ENCODE measurements at places on chromosomes 4 and X. TPM values are rescaled to one million over a fixed set of nuclear protein-coding genes. Genes with fewer than 3 reads are reported as not detected.
A peak's percentile ranks its signal among the peaks of the same experiment; 100 is the strongest.

Gene TMEM31
- total RNA-seq, result not detected

GRCh38 chrX:40755291-40756249, 20.2 kb upstream of the MED14 start:
- DNase-seq, result no peak
- no peak overlapping the region for H3K4me3 ChIP-seq
- H3K27ac ChIP-seq, result no peak overlapping the region
- H3K4me1 ChIP-seq, result no peaks in the 10 kb centered on the region

DNA sequence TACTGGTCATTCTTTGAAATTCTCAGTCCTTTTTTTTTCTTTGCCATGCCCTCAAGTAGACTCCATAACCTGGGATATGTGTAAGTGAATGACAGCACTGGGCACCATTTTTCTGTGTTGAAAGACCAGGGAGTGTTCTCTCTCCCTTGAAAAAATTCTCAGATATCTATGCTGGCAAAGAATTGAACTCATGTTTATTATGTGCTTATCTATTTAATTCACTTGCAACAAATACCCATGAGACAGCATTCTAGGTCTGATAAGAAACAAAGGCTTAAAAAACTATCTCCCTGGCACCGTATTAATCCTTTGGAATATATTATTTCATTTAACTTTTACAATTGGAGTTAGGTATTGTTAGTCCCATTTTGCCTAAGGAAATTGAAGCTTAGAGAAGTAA, 36.7 kb downstream of the LARP7 start:
- no peak overlapping the region for H3K4me3 ChIP-seq
- no peaks in the 10 kb centered on the region for H3K27me3 ChIP-seq
- H3K4me1 ChIP-seq, result no peaks in the 10 kb centered on the region
- no peak overlapping the region for H3K27ac ChIP-seq

Gene PWWP3B
- 0.44 TPM for total RNA-seq

Gene MAGEA2
- not detected for total RNA-seq

GRCh38 chr4:98997166-98997565, 1.6 kb downstream of the METAP1 start:
- no peak overlapping the region for H3K4me3 ChIP-seq
- H3K27me3 ChIP-seq, result no peaks in the 10 kb centered on the region
- DNase-seq, result no peak
- H3K4me1 ChIP-seq, result peaks cover 7% of the 10 kb centered on the region

GRCh38 chr4:143287572-143287923, 49.1 kb upstream of the GAB1 start:
- no peaks in the 10 kb centered on the region for H3K27me3 ChIP-seq
- no peak overlapping the region for H3K4me3 ChIP-seq
- no peaks in the 10 kb centered on the region for H3K36me3 ChIP-seq
- H3K27ac ChIP-seq, result peak overlapping the region; percentile 3
- no peak for DNase-seq
- peaks cover 10% of the 10 kb centered on the region for H3K4me1 ChIP-seq

- no peak overlapping the region for H3K27ac ChIP-seq
- H3K27me3 ChIP-seq, result no peaks in the 10 kb centered on the region
- H3K4me3 ChIP-seq, result no peak overlapping the region
- no peaks in the 10 kb centered on the region for H3K4me1 ChIP-seq
- no peaks in the 10 kb centered on the region for H3K36me3 ChIP-seq
- no peak for DNase-seq
Measured at GRCh38 chr4:26248647-26249046, 72.2 kb upstream of the RBPJ start.

Gene KIT
- total RNA-seq, result 28.5 TPM

DNA sequence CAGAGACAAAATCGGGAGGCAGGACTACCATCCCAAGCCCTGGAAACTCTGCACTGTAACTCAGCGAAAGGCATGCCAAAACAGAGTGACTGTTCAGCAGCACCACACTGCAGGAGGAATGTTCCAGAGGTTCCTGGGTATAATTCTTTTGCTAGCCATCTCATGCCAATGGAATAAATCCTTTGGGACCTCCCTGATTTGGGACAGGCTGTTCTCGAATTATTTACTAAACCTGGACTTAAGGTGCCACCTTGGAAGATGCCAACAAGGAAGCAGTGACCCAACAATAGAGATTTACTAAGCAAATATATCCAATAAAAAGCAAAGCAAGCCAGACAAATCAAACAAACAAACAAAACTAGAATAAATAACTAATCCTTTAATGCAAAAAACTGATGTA, 9.3 kb downstream of the AADAT start:
- H3K27me3 ChIP-seq, result no peaks in the 10 kb centered on the region
- H3K36me3 ChIP-seq, result no peaks in the 10 kb centered on the region
- no peak overlapping the region for H3K4me3 ChIP-seq
- no peak for DNase-seq
- H3K27ac ChIP-seq, result no peak overlapping the region
- H3K4me1 ChIP-seq, result no peaks in the 10 kb centered on the region
